IMR-90 (cell line): ENCODE measurements at places on chromosomes 4 and X.
A peak's percentile ranks its signal among the peaks of the same experiment; 100 is the strongest.

DNA sequence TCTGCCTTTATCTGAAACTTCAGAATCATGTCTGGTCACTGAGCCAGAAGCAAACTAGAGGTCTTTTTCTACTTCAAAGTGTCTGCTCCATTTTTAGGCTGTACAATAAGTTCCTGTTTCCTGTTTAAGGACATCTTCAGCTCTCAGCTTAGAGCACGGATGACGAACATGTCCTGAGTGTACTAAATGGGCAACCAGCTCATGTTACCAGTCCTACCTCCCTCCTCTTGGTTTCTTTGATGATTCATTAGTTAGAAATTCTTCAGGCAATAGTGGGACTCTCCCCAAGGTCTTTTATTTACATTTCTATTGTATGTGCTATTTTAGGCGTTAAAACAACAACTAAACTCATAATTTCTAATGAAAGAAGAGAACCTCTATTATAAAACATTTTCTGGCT is 58.0 kb downstream of the ENPEP start:
- DNase-seq: peak; percentile 98

- no peak for DNase-seq
Observed at GRCh38 chrX:2424317-2424716, 76.5 kb downstream of the DHRSX start.

DNA sequence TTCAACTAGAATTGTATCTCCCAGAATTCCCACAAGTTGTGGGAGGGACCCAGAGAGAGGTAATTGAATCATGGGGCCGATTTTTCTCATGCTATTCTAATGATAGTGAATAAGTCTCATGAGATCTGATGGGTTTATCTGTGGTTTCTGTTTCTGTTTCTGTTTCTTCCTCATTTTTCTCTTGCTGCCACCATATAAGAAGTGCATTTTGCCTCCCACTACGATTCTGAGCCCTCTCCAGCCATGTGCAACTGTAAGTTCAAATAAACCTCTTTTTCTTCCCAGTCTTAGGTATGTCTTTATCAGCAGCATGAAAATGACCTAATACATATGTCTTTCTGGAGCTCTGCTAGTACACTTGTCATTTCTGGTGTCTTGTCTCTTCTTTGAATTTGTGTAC is 22.1 kb upstream of the OR13H1 start:
- DNase-seq: no peak

- DNase-seq: peak; percentile 2
Observed at GRCh38 chrX:97705936-97706335, 822.2 kb downstream of the RPA4 start.

GRCh38 chr4:181757910-181758660 is 485.1 kb upstream of the TENM3 start:
- no peak for DNase-seq

GRCh38 chr4:26176598-26177149 is 144.1 kb upstream of the RBPJ start:
- peak; percentile 85 for DNase-seq
